ENCODE measurements at places on chromosomes 16 and 17.

GRCh38 chr16:68319185-68319908 is 8.5 kb downstream of the PRMT7 start:
- DNase-seq: no peak

GRCh38 chr17:2828397-2829038 is 32.3 kb downstream of the RAP1GAP2 start:
- DNase-seq: peak; percentile 66

- no peak for DNase-seq
Measured at GRCh38 chr17:81640011-81640410, 3.0 kb downstream of the TSPAN10 start.

GRCh38 chr17:4664230-4664629 is 22.8 kb upstream of the ALOX15 start:
- no peak for DNase-seq

GRCh38 chr16:89572073-89572484 is 3.5 kb upstream of the CPNE7 start:
- no peak for DNase-seq

- no peak for DNase-seq
Measured at GRCh38 chr17:10633738-10634379, 23.2 kb downstream of the MYH3 start.

DNA sequence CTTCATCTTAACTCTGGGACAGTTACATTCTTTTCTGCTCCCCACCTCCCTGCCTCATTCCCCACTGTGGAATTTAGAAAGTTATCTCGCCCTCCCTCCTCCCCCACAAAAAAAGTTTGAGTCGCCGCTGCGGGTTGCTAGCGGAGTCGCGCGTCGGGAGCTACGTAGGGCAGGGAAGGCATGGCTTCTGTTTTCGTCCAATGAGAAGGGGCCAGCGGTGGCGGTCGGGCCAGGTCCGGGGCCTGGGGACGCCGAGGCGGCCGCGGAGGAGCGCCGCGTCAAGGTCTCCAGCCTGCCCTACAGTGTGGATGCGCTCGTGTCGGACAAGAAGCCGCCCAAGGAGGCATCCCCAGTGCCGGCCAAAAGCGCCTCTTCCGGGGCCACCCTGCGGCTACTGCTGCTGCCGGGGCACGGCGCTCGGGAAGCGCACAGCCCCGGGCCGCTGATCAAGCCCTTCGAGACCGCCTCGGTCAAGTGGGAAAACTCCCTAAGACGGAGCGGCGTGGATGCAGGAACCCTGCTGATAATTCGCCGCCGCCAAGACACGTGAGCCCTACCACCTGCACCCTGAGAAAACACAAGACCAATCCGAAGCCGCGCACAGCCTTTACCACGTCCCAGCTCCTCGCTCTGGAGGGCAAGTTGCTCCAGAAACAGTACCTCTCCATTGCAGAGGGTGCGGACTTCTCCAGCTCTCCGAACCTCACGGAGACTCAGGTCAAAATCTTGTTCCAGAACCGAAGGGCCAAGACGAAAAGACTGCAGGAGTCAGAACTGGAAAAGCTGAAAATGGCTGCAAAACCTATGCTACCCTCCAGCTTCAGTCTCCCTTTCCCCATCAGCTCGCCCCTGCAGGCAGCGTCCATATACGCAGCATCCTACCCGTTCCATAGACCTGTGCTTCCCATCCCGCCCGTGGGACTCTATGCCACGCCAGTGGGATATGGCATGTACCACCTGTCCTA is 8.9 kb downstream of the OR4D1 start:
- no peak for DNase-seq

DNA sequence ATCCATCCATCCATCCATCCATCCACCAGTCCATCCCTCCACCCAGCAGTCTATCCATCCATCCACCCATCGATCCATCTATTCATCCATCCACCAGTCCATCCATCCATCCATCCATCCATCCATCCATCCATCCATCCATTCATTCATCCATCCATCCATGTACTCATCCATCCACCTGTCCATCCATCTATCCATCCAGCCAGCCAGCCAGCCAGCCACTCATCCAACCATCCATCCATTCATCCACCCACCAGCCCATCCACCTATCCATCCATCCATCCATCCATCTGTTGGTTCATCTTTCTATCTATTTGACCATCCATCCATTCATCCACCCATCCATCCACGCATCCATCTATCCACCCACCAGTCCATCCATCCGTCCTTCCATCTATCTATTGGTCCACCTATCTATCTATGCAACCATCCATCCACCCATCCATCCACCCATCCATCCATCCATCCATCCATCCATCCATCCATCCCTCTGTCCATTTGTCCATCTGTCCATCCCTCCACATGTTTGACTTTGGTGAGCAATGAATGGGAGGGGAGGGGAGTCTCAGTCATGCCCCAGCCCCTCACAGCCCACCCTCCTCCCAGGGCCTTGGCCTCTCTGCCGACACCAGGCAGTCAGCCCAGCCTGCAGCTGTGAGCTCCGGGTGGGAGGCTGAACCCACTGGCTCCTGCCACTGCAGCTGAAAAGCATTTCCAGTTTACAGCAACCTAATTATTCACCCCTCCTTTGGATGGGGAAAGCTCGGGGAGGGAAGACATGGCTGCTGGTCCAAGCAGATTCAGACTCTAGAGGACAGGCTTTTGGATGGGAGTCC is 38.1 kb upstream of the SSTR5 start:
- peak; percentile 61 for DNase-seq

- DNase-seq: peak; percentile 59
Measured at GRCh38 chr16:81513204-81514040, 68.8 kb downstream of the CMIP start.

DNA sequence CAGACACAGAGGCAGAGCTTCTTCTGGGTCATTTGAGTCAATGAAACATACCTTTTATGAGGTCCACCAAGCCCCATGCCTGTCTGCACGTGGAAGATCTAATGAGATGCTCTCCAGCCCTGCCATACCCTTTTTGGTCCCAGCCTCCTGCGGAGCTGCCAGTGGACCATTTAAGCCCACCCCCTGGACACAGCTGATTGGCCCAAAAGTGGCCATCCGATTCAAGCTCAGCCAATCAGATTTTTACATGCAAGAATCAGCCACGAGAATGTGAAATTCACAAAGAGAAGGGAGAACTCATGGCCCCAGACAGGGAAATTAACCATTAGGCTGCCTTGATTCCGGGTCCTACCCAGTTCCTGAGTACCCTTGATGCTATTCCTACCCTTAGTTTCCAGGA is 231.0 kb upstream of the EEF2KMT start:
- no peak for DNase-seq

GRCh38 chr16:2856061-2856670 is 1.8 kb downstream of the PRSS22 start:
- no peak for DNase-seq

GRCh38 chr17:82330322-82331239 is 3.0 kb downstream of the SECTM1 start:
- no peak for DNase-seq

DNA sequence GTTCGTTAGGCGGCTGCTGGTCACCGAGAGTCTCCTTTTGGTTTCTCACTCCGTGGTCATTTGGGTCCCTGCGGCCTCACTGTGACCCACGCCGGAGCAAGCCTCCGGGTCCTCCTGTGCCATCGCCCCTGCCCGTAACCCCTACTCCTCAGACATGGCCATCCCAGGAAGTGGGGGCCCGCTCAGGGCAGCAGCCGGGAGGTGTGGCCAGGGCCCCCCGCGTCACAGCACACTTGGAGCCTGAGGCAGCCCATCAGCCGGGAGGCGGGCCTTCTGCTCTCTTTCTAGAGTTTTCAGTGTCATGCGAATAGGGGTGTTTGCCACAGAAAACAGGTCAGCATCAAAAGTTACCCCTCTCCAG is 7.9 kb upstream of the WFIKKN1 start:
- no peak for DNase-seq

- DNase-seq: no peak
Measured at GRCh38 chr17:73039282-73039681, 53.2 kb downstream of the SLC39A11 start.

DNA sequence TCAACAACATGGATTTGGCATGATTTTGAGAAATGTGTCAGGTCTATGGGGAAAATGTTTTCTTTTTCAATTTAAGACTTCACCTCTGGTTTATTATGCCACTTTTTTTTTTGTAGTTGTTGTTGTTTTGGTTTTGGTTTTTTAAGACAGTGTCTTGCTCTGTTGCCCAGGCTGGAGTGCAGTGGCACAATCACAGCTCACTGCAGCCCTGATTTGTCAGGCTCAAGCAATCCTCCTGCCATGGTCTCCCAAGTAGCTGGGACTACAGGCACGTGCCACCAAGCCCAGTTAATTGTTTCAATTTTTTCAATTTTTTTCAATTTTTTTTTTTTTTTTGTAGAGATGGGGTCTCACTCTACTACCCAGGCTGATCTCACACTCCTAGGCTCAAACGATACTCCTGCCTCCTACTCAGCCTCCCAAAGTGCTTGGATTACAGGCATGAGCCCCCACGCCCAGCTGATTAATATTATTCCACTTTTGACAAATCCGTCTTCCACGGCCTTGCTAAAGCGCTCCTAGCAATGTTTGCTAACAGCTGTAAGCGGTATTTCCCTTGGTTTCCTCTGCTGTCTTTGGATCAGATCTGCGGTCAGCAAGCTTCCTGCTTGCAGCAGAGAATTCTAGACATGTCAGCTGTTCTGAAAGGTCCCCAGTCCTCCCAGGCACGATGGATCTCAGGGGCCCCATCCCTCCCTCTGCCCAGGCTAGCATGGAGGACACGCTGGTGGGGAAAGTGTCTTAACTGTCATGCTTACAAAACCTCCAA is 7.0 kb upstream of the MILR1 start:
- no peak for DNase-seq

GRCh38 chr17:58741121-58741625 is 14.5 kb upstream of the PPM1E start:
- DNase-seq: no peak

GRCh38 chr17:6254036-6254435 is 180.9 kb downstream of the AIPL1 start:
- no peak for DNase-seq

DNA sequence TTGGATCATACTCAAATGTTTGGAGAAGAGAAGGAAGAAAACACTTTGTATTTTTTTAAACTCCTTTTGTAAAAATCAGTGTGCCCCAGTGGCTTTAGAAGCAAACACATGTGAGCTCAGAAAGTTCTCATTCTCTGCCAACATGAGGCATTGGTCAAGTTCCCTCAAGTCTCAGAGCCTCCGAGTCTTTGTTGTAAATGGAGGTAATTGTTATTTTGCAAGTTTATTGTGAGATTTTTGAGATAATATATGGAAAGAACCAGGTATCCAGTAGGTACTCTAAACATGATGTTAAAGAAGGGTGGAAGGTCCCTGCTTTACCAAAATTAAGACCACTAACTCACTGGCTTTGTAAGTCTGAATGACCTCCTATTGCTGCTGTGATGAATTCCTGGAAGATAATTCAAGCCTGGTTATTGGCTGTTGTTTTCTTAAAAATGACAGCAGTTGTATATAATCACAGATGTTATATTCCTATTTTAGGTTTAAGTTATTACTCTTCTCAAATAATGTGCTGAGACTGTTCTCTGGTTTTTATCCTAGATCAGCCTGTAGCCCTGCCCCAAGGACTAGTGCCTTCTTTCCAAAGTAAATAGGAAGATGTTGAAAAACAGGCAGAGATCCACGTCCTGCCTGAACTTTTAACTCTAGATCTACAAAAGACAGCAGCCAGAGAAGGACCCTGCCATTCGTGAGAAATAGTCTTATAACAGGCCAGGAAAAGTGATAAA is 2.4 kb downstream of the HLF start:
- DNase-seq: no peak

DNA sequence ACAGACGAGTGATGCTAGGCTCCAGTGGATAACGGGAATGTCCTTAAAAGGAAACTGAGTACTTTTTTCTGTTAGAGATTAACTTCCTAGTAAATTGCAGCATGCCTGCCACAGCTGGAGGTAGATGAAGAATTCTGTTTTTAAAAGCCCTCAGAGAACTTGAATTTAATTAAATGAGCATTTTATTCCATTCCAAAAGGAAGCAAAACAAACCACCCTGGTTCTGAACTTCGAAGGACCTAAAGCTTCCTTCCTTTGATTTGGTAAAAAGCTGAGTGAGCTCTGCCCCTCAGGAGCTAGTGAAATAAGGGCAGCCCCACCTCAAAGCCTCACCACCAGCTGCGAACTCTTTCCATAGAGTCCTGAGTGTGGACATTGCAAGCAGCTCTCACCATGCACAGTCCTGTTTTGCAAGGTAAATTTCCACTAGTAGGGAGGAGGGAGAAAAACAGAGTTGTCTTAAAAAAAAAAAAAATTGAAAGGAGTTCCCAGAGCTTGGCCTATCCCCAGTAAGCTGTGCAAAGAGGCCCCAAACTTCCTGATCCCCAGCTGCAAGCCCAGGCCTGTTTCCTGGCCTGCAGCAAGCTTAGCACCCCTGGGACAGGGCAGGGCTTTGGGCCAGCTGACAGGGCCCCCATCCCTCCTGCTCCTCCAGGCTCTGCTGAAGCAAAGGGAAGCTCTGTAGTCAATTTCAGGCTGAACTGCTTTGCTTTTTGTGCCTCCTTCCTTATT is 11.2 kb downstream of the CHD9NB start:
- no peak for DNase-seq

GRCh38 chr17:56475116-56475515 is 118.4 kb upstream of the NOG start:
- DNase-seq: no peak

GRCh38 chr16:85061566-85061965 is 34.0 kb downstream of the KIAA0513 start:
- no peak for DNase-seq

DNA sequence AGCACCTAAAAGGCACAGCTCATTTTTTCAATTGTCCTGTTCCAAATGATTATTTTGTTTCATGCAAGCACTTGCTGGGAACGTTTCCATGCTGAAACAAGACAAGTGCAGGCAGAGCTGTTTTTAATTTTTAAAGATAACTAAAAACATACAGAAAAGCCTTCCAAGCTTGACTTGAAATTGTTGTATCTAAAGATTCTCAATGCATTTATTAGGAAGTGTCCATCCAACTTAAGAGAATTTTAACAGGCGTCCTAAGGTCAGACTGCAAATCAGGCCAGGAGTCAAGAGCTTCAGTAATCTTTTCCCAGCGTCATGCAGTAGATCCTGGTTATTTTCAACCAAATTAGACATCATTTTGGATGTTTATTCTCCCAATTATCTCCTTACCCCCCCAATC is 702.8 kb downstream of the KCNJ2 start:
- DNase-seq: no peak
